ENCODE measurements at places on chromosomes 11 and 22. TPM values are rescaled to one million over a fixed set of nuclear protein-coding genes. Genes with fewer than 3 reads are reported as not detected.

The BDNF gene
- 3.8 TPM for total RNA-seq

The HOATZ gene
- total RNA-seq: not detected

The NAALADL1 gene
- total RNA-seq: 0.47 TPM

The MCM5 gene
- 131 TPM for total RNA-seq

The OR52I2 gene
- total RNA-seq: not detected

The MMP7 gene
- total RNA-seq: not detected

The C22orf31 gene
- not detected for total RNA-seq

The JAML gene
- not detected for total RNA-seq

The MS4A3 gene
- not detected for total RNA-seq

The SLC29A2 gene
- 25.5 TPM for total RNA-seq

The IGLL1 gene
- total RNA-seq: not detected

The OR51B2 gene
- total RNA-seq: 0.11 TPM

The ACAD8 gene
- 17.6 TPM for total RNA-seq

The SLC22A12 gene
- not detected for total RNA-seq

The OR5AK2 gene
- not detected for total RNA-seq

The SPCS2 gene
- total RNA-seq: 129 TPM

The OR51E1 gene
- not detected for total RNA-seq

The FAM181B gene
- 0.23 TPM for total RNA-seq

The SYT8 gene
- 4.7 TPM for total RNA-seq

The MAJIN gene
- not detected for total RNA-seq

The POTEH gene
- total RNA-seq: not detected

The PIK3IP1 gene
- 1.9 TPM for total RNA-seq

The SNX15 gene
- 40.4 TPM for total RNA-seq

The CSNK2A3 gene
- 2.3 TPM for total RNA-seq

The RIC8A gene
- 155 TPM for total RNA-seq

The IL18 gene
- total RNA-seq: 53.6 TPM

The LRRC10B gene
- total RNA-seq: not detected

The GAS2 gene
- not detected for total RNA-seq

The ST14 gene
- total RNA-seq: 231 TPM

The KCTD14 gene
- 1.6 TPM for total RNA-seq

The OR8D4 gene
- total RNA-seq: not detected

The C2CD3 gene
- total RNA-seq: 27.3 TPM

The RTN4R gene
- 12.2 TPM for total RNA-seq

The LMNTD2 gene
- total RNA-seq: 1.4 TPM

The TBC1D22A gene
- 14.3 TPM for total RNA-seq

The LPXN gene
- 20.2 TPM for total RNA-seq

The ACR gene
- total RNA-seq: not detected

The KRTAP5-5 gene
- total RNA-seq: not detected

The KRTAP5-10 gene
- total RNA-seq: not detected

The FLRT1 gene
- not detected for total RNA-seq

The APOBEC3C gene
- 35.5 TPM for total RNA-seq

The ELFN2 gene
- total RNA-seq: 10.0 TPM

The TXN2 gene
- 52.5 TPM for total RNA-seq

The TMEM86A gene
- total RNA-seq: 1.6 TPM

The MEI1 gene
- total RNA-seq: 1.4 TPM

The EIF3M gene
- 369 TPM for total RNA-seq

The KCNQ1OT1 gene
- total RNA-seq: 1.5 TPM

The GP1BB gene
- 5.9 TPM for total RNA-seq

The ATP6V1E1 gene
- 74.6 TPM for total RNA-seq

The HORMAD2 gene
- not detected for total RNA-seq

The LRRC56 gene
- total RNA-seq: 1.0 TPM

The BIK gene
- total RNA-seq: 24.6 TPM

The PHETA2 gene
- not detected for total RNA-seq

Data from PC-3 (cell line).